ENCODE measurements at places on chromosomes 11 and 22.

DNA sequence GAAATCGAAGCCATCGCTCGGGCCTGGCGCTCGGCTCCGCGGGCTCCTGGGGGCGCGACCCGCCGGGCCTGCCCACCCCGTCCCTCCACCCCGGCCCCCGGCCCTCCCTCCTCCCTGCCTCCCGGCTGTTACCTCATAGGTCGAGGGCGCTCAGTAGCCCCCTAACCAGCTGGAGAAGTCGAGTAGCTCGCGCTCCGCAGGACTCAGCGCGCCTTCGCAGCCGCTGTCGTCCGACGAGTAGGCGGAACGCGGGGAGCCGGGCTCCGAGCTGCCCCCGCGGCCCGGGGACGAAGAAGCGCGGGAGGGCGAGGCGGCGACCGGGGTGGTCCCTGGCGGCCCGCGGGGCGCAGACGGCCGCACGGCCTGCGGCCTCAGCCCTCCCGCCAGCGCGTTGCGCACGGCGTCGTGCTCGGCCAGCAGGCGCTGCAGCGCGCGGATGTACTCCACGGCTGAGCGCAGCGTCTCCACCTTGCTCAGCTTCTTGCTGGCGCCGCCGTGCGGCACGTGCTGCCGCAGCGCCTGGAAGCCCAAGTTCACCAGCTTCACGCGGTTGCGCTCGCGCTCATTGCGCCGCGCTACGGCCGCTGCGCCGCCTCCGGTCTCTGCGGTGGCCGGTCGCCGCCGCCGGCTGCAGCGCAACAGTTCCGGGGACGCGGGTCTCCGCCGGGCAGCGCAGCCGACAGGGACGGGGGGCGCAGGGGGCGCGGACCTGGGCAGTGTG lies 627 bp downstream of the ASCL2 start:
- DNase-seq, result peak; percentile 58

GRCh38 chr22:37080438-37080837 lies 28.9 kb downstream of the KCTD17 start:
- no peak for DNase-seq

DNA sequence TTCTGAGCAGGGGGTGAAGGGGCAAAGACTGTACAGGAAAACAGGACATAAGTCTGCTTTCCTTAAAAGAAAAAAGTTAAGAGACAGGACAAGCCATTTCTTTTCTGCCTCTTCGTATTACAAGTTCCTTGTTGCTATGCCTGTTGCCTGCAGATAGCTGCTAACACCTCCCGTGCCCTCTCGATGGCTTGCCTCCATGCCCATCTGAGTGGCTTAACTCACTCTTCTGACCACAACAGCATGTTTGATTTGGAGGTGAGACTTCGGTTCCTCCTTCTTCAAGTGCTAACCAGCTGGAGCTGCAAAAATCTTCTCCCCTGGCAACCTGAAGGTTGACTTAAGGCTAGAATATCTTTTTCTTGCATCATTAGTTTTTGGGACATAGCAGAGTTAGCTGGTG lies 103.1 kb downstream of the PRR5L start:
- DNase-seq, result peak; percentile 13

- no peak for DNase-seq
Observed at GRCh38 chr11:107612445-107612844, 21.5 kb downstream of the ELMOD1 start.

- DNase-seq, result no peak
Observed at GRCh38 chr11:110131386-110132123, 38.4 kb downstream of the ZC3H12C start.

DNA sequence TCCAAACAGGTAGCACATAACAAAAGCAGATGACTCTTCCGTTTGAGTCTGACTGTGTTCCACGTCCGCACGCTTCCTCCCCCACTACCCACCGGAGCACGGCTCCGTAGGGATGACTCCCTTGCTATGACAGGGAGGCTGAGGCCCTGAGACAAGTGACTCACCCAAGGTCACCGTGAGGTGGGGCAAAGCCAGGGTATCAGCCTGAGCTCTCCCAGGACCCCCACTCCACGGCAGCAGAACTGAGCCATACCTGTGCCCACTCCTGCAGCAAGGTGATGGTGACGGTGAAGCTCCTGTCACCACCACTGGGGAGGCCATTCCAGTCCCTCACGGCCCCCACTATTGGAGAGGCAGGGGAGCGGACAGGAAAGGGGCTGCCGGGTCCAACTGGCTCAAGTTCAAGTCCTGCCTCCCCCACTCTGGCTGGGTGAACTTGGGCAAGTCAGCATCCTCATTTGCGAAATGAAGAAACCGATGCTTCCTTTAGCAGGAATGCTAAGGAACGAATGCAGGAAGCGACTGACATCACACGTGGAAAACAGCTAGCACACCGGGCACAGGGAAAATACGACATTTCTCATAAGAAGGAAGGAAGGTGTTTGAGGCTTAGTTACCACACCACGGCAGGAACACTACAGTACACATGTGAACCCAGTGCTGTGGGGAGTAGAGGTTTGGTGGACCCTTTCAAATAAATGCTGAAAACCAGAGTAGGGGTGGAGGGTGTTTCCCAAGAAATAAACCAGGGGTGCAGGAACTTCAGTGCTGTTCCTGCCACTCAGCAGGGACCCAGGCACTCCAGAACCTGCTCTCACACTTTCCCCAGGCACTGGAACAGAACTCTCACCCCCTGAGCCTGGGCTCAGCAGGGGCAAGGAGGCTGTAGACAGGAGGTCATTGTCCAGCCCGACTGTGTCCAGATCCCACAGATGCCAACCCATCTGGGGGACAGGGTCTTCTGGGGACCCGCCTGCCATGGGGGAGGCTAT lies 32.4 kb upstream of the CBX7 start:
- DNase-seq, result no peak

- peak; percentile 52 for DNase-seq
Observed at GRCh38 chr11:62555464-62556107, 9.0 kb upstream of the AHNAK start.

- peak; percentile 44 for DNase-seq
Observed at GRCh38 chr11:2215561-2216399, 44.2 kb upstream of the TH start.

- no peak for DNase-seq
Observed at GRCh38 chr11:101797335-101797734, 117.5 kb upstream of the CEP126 start.

DNA sequence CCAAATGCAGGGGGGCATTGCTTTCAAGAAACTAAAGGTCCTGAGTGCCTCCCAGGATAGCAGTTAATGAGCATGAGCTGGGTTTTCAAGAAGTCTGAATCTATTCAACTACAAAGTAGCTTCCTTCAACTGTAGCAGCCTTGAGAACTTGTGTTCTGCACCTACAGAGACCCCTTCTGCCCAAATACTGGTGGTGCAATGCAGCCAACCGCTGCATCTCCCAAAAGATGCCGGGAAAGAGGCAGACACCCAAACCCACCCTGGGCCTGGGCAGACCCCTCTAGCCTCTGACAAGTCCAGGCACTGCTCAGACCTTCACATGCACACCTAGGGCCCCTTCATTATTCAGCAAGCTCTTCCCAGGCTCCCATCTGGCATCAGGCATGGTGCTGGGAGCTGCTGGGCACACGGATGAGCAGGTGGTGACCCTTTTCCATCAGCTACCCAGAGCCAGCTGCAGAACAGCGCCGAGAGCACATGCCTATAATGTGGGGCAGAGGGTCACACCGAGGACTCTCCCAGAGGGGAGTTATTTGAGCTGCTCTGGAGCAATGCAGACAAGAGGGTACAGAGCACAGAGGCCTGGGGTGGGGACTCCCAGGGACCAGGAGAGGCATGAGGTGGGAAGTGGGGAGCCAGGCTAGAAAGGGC lies 44.9 kb upstream of the ETS1 start:
- DNase-seq, result no peak

GRCh38 chr11:109972181-109972715 lies 120.9 kb upstream of the ZC3H12C start:
- DNase-seq, result no peak

GRCh38 chr11:17498058-17498457 lies 21.4 kb upstream of the ABCC8 start:
- no peak for DNase-seq

- no peak for DNase-seq
Observed at GRCh38 chr11:85813721-85814120, 2.8 kb upstream of the SYTL2 start.

- peak; percentile 23 for DNase-seq
Observed at GRCh38 chr22:47406896-47407295, 644.4 kb downstream of the TBC1D22A start.

DNA sequence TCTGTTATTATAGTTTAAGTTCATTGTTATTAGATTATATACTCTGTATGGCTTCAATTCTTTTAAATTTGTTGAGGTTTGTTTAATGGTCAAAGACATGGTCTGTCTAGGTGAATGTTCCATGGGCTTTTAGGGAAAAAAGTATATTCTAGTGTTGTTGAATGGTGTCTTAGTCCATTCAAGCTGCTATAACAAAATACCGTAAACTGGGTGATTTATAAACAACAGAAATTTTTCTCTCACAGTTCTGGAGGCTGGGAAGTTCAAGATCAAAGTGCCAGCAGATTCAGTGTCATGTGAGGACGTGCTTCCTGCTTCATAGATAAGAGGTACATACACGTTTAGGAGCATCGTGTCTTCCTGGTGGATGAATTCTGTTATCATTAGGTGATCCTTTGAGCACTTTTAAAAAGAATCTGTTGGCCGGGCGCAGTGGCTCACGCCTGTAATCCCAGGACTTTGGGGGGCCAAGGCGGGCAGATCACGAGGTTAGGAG lies 26.2 kb downstream of the PPARA start:
- DNase-seq, result no peak

- DNase-seq, result no peak
Observed at GRCh38 chr11:96189351-96189750, 153.6 kb downstream of the MAML2 start.

- no peak for DNase-seq
Observed at GRCh38 chr11:122679466-122679865, 23.9 kb downstream of the UBASH3B start.

- no peak for DNase-seq
Observed at GRCh38 chr11:75028724-75029123, 40.0 kb downstream of the NEU3 start.

DNA sequence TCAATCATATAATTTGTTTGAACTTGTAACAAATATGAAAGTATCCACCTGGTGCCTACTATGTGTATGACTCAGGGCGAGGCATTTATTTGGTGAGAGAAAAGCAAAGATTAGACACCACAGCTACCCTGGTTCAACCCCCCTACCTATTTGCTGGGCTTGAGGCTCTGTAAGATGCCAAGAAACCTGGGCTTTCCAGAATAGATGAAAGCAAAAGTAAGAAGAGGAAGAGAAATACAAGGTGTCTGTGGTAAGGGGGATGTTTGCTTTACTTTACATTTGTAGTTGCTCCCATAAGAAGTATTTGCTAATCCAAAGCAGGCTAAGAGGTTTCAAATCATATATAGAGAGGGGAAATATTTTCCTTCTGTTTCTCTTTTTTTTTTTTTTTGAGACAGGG lies 61.7 kb downstream of the DDI1 start:
- DNase-seq, result no peak

DNA sequence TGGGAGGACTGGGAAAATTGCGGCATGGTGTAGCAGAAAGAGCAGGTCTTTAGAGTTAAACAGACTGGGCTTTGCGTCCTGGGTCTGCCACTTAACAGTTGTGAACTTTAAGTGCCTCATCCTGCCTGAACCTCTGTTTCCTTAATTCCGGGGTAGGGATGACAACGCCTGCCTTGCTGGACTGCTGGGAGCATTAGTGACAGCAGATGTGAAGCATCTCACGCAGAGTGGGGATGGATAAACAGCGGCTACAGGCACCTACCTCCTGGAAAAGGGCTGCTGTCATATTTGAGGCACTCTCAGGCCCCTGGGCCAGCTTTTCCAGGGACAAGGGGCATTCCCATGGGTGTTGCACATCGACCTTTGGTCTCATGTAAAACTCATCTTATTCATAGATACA lies 572.2 kb downstream of the TBC1D22A start:
- DNase-seq, result no peak

Data from right lobe of liver (tissue), 6 donors.